ENCODE measurements at places on chromosomes 7 and 10.

- peak; percentile 89 for DNase-seq
Measured at GRCh38 chr10:24897326-24897926, 55.0 kb downstream of the PRTFDC1 start.

- DNase-seq = no peak
Measured at GRCh38 chr10:42149027-42149700, 489.2 kb downstream of the ZNF33B start.

- peak; percentile 27 for DNase-seq
Measured at GRCh38 chr10:7596356-7596755, 70.4 kb downstream of the ITIH5 start.

DNA sequence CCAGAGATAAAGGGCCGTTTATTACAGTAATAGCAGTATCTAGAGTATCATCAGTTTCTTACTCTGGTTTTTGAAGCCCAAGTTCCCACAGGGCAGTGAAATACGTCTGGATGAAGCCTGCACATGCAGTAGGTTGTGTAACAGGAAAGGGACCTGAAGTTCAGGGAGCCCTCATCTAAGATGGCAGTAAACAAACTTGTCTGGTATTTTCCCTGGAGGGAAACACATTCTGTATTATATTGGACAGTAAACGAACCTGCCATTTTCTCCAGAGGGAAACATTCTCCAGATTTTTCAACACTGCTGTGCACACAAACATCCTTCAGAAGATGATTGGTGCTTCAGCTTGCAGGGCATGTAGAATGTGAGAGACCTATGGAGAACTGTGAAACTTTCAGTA, 189.9 kb downstream of the TFEC start:
- no peak for DNase-seq

DNA sequence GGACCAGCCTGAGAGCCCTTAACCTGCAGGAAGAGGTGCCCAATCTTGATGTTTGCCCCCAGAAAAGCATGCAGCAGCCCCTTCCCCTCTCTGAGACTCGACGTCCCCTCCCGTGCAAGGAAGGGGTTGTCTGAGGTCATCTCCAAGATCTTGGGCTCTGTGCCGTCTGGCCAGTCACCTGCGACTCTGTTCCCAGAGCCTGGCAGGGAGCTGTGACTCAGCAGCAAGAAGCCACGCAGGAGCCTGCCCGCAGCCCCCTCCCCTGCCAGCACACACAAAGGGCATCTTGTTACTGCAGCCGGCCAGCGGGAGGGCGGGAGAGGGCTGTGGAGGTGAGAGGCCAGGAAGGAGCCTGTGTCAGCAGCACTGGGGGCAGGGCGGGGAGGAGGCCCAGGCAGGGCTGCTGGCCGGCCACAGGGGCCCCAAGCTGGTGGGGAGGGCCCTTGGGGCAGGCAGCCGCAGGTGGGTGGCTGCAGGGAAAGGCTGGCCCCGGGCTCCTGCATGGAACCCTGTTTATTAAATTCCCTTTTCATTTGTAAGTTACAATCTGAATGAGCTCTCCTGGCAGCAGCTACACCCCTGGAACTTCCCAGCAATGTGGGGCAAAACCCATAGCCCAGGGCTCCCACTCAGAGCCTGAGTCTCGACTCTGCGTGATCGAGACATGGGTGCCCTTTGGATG, 103.7 kb upstream of the ZMIZ1 start:
- peak; percentile 88 for DNase-seq

- DNase-seq = peak; percentile 77
Measured at GRCh38 chr7:33904681-33905388, 504 bp upstream of the BMPER start.

Data from RPMI7951 (cell line).